ENCODE measurements at places on chromosomes 2 and 18.

- no peak for DNase-seq
Measured at GRCh38 chr2:88127888-88128653, at the start of gene FABP1. FABP1 (minus strand) TSS chr2:88128062; CDS start chr2:88128017, 45 bp downstream.

GRCh38 chr2:128178650-128179460 is 87.9 kb downstream of the UGGT1 start:
- no peak for DNase-seq

GRCh38 chr2:47519147-47519537 is 116.2 kb downstream of the MSH2 start:
- no peak for DNase-seq

DNA sequence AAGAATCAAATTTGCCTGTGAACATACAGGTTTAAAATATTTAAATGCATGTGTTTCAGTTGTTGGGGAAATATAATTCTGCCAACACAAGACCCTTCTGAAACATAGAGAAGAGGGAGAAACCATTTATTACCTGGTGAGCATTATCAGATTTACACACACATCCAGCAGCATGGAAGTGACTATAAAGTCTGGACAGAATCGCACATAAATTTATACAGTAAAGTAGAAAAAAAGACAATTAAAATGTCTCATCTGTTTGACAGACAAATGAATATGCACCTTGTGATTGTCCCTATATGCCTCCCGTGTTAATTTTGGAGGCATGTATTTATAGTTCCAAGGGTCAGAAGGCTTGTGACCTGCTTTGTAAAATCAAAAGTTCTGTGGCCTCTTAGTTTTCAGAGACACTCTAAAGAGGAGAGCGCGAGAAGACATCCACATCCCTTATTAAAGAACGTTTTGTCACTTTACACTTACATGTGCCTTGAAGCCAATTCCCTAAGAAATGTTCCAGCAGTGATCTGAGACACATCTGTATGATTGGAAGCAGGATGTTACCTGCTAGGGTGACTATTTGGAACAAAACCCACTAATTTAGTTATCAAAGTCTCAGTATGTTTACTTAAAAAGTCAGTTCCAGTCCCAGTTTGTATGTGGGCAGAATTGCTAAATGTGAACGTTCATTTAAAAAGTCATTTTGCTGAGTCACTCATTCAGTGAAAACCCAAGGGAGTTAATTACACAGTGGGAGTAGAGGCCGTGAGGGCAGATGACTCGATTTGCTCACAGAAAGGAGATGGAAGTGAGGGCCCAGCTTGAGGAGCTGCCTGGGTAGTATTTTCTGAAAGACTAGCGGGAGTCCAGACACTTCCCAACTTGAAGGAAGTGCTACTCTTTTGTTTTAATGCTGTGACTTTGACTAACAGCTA is 527.6 kb upstream of the MEX3C start:
- DNase-seq, result peak; percentile 46

DNA sequence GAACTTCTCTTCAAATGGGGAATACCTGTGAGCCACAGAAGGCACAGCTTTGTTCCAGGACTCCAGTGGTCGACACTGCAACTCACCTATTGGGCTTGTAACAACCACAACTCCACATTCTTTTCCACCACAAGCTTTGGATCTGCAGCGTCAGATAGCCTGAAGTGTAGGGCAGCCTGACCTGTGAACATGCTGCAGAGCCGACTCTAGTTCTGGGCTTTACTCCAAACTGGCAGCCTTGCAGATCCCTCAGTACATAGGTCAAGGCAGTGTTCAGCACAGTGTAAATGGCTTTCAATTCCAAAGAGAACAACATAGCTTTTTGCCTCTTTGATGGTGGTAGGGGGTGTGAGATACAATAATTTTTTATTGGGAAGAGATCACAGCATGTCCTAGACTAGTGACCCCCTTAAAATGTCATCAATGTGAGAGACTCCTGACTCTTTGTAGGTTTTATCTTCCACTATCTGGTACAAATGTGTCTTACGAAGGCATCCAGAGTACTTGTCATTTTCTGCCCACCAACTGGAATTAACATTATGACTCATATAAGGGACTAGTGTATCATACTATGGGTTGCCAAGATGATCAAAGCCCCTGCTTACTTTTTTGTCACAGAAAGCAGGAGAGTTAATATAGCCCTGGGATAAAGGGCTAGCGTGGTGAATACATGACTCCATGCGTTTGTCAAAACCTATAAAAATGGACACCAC is 149.8 kb downstream of the COPS8 start:
- DNase-seq, result no peak

DNA sequence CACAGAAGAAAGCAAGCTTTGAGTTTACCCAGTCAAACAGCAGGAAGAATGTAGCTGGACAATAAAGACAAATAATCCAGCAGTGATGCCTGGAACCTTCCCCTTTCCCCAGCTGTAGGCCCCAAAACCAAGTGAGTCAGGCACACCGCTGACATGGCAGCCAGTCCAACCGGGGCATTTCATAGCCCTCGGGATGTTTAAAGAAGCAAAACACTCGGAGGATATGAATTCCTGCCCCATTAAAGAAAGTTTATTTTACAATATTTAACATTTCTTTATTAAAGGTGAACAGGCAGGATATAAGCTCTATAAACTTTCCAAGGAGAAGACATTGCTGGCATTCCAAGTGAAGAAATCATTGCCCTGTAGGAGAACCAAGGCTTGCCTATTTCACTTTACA is 507.6 kb upstream of the TNP1 start:
- DNase-seq, result no peak

GRCh38 chr18:58808349-58808748 is 56.3 kb upstream of the ZNF532 start:
- no peak for DNase-seq

GRCh38 chr2:211216221-211216620 is 659.8 kb downstream of the CPS1 start:
- DNase-seq, result no peak

- no peak for DNase-seq
Measured at GRCh38 chr18:58784601-58785137, 80.0 kb upstream of the ZNF532 start.

- no peak for DNase-seq
Measured at GRCh38 chr2:193837111-193837738, 1642.5 kb upstream of the TMEFF2 start.

- peak; percentile 52 for DNase-seq
Measured at GRCh38 chr2:42141687-42142546, 27.2 kb upstream of the EML4 start.

- DNase-seq, result no peak
Measured at GRCh38 chr2:50722776-50723175, 309.2 kb downstream of the NRXN1 start.

DNA sequence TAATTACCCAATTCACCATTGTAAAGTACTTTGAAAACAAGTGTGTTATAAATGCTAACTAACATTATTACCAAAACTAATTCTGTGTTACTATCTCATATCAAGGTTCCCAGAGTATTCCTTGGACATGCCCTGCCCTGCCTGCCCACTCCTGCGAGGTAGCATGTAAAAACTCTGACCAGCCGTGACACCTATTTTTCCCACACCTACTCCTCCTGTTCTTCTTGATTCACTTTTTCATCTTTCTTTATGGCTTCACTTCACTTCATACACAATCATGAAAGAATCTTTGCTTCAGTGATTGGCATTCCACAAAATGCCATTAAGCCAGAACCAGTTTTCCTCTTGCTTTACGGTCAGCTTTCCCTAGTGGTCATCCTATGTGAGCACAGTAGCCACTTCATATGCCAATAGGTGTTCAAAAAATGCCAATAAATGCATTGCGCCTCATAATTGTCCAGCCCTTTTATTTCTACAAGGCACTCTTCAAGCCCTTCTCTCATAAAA is 42.6 kb upstream of the SETBP1 start:
- DNase-seq, result no peak

DNA sequence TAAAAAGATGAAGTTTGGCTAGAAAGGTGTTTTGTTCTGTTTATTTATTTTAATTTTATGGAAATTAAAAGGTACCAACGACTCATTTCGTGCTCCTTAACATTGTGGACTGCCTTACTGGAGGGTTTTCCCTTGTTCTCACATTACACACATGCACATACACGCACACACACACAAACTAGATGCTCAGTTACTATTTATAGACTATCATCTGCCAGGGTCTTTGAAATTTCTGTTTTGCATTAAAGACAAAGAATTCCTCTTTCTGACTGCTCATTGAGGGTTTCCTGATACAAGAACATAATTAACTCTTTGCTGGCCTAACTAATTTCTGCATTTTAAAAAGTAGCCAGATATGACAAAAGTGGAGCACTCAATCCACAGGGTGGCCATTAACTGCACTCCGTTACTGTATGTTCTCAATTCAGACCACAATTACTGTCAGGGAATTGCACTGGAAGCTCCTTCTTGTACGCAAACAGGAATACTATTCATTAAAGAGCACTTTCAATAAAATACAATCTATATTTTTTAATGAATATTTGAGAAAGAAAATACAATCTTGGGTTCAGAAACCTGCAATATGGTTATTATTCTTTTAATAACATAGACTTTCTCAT is 366.9 kb upstream of the GALNT5 start:
- no peak for DNase-seq

DNA sequence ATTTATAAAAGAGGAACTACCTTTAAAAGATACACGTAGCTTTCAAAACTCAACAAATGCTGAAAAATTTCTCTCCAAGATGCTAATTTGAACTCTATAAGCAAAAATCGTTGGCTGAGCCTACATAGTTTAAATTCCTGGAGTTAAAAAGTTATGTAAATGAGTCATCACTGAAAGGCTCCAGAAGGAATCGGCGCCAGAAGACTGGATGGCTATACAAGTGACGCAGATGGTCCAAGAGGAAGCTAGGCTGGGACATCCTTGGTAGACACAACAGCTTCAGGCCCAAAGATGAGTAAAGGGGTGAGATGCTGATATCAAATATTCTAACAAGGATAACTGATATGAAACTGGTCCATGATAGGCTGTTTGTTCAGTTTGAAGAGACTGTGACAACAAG is 22.8 kb upstream of the DNAH6 start:
- no peak for DNase-seq

DNA sequence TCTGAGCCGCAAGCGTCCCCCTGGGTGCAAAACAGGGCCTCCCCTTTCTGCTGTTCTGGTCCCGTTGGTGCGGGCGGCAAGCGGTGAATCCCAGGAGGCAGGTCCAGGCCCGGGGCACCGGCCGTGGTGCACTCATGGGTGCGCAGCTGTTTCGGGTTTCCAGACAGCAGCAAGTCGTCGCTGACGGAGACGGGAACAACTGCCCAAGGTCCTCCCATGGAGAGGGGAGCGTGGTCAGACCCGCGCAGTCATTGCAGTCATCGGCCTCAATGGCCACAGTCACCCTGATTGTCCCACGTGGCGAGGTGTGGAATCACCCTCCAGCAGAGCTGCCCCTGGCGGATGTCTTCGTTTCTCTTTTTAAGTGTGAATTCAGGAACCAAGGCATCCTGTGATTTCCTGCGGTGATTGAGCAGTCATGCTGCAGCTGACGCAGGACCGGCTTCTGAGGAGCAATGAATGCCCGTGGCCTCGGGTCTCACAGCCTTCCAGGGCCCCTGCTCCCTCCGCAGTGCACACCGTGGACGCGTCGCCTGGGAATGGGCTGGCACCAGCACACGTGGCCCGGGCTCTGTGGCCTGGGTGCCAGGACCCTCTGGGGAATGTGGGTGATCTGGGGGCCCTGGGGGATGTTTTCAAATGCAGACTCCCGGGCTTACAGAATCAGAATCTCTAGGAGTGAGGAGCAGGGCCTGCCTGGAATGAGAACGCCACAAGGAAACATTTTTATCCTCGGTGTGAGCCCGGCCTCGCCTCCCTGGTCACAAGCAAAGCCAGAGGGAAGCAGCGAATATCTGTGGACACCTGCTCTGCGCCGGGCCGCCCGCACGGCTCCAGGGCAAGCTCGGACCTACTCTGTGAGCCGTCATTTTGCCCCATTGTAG is 244.2 kb upstream of the SALL3 start:
- no peak for DNase-seq

DNA sequence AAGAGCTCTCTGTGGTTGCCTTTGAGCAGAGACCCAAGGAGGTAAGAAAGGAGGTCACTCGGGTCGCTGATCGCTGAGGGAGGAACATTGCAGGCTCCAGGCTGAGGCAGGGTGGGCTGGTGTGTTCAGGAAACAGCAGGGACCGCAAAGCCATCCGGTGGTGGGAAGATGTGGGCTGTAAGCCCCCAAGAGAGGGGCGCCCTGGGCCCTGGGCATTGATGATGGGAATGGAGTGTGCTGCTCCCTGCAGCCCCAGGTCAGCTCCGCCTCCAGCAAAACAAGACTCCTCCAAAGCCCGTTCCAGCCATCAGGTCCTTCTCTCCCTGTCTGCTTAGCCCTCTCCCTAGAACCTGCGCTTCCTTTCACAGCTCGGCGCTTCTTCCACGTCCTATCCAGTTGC is 229.7 kb downstream of the KLHL29 start:
- no peak for DNase-seq

DNA sequence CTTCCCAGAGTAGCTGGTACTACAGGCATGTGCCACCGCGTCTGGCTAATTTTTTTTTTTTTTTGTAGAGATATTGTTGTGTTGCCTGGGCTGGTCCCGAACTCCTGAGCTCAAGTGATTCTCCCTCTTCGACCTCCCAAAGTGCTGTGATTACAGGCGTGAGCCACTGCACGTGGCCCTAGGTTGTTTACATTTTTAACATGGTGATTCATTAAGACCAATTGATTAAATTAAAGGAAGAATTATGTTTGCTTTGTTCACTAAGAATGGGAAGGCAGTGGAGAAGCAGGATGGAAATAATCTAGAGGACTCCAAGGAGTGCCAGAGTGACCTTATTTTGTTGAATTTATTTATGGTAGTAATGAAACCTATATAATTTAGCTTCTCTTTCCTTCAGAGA is 7.5 kb downstream of the LCLAT1 start:
- DNase-seq, result no peak

- DNase-seq, result no peak
Measured at GRCh38 chr2:109663721-109664120, 49.6 kb downstream of the SOWAHC start.

DNA sequence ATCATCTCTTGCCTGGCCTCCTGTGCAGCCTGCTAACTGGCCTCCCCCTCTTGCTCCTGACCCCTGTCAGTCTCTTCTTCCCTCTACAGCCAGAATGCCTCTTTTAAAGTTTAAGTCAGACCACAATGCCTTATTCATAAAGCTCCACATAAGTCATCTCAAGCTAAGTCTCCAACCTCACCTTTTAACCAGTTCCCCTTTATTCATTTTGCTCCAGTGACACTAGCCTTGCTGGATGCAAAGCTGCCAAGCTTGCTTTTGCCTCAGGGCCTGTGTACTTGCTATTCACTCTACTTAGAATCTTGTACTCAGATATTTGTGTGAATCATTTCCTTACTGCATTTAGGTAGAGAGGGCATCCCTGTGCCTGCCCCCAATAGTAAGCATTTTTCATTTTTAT is 180.9 kb downstream of the PDE1A start:
- no peak for DNase-seq

DNA sequence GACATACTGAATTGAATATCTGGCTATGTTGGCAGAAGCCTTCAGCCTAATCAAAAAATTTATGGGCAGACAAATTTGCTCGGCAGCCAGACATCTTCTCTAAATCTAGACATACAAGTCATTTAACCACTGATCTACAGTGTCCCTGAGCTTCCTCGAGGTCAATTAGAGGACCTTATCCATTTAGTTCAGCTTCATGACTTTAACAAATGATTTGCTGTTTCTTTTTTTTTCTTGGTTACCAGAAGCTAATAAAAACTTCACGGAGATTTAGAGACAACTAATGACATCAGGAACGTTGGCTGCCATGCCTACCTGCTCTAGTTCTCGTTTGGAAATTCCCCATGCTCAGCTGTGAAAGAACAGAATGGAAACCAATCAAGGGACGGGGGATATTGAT is 223.8 kb downstream of the BCL2 start:
- no peak for DNase-seq
